Lung microvascular endothelial cell (primary cell): ENCODE measurements at places on chromosomes 12 and 14.

DNA sequence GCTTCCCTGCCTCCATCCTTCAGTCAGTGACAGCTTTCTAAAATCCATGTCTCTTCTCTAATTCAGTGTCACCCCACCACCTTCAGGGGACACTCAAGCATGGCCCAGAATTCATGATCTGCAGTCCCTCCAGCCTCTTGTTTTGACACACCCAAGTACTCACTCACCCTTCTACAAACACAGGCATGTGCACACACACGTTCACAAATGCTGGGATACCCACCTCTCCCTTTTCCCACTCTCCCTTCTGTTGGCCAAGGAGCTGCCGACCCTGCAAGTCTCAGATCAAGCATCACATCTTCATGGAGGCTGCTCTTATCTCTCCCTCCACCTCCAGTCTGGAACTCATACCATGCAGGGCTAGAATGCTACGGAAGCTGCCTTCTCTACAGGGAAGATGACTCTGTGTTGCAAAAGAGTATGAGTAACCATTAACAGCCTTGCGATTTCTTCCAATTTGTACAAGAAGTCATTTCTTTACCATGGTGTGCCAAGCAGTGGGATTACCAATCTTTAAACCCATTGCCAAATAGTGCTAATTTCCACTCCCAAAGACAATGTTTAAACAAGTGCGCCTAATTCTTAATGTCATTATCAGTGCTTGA, 196.1 kb downstream of the BCL11B start:
- no peak for DNase-seq

GRCh38 chr12:34294671-34295365, 272.5 kb downstream of the ALG10 start:
- no peak for DNase-seq

DNA sequence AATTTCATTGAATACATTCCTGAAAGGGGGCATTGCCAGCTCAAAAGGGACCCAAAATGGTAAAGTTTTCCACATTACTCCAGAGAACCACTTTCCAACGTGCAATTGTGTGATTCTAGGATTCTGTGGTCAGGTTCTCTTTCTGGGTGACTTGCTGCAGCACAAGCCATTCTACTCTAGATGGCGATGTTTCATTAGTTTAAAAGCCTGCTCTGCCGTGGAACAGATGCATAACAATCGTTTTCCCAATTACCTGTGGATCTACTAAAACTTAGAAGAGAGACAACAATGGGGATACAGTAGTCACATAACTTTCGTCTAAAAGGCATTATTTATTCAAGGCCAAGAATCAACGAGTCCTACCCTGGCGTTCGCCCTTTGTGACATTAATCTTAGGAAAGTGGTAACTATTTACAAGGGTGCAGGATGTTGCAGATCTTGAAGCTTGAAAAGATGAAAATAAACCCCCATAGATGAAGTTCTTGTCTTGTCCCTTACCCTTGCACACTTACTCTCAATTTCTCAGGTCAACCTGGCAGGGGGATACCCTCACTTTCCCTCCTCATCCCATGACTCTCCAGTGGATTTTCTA, 400.9 kb downstream of the SNAPC1 start:
- peak; percentile 59 for DNase-seq

GRCh38 chr14:84988357-84988756, 541.6 kb upstream of the FLRT2 start:
- no peak for DNase-seq

DNA sequence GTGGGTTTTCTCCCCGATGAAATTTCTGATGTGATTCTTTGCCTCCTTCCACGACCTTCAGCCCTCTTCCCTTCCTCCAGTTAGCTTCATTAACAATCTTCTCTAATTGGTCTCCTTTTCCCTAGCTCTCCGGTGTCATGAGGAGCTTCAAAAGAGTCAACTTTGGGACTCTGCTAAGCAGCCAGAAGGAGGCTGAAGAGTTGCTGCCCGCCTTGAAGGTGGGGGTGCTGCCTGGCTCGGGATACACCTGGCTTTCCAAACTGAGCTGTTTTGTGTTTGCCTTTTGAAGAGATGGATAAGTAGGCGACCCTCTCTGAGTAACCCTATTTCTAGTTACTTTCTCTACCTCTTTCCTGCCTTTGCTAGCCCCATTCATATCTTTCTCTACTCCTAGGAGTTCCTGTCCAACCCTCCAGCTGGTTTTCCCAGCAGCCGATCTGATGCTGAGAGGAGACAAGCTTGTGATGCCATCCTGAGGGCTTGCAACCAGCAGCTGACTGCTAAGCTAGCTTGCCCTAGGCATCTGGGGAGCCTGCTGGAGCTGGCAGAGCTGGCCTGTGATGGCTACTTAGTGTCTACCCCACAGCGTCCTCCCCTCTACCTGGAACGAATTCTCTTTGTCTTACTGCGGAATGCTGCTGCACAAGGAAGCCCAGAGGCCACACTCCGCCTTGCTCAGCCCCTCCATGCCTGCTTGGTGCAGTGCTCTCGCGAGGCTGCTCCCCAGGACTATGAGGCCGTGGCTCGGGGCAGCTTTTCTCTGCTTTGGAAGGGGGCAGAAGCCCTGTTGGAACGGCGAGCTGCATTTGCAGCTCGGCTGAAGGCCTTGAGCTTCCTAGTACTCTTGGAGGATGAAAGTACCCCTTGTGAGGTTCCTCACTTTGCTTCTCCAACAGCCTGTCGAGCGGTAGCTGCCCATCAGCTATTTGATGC, 797 bp downstream of the ESPL1 start:
- DNase-seq, result no peak

- no peak for DNase-seq
Measured at GRCh38 chr12:102435827-102436436, 44.4 kb downstream of the IGF1 start.

GRCh38 chr12:133222211-133222610, 13.5 kb downstream of the ANHX start:
- DNase-seq, result no peak
